ENCODE measurements at places on chromosomes 4 and X. TPM values are rescaled to one million over a fixed set of nuclear protein-coding genes. Genes with fewer than 3 reads are reported as not detected.

The YIPF7 gene
- total RNA-seq: not detected

The WWC2 gene
- total RNA-seq: 42.0 TPM

The SMR3B gene
- total RNA-seq: not detected

The ANAPC4 gene
- 70.8 TPM for total RNA-seq

The GRIA2 gene
- total RNA-seq: 16.4 TPM

The JCHAIN gene
- 4.5 TPM for total RNA-seq

The EXOC1L gene
- not detected for total RNA-seq

All from urinary bladder (tissue), 4 donors.